ENCODE measurements at places on chromosomes 13 and 19. TPM values are rescaled to one million over a fixed set of nuclear protein-coding genes. Genes with fewer than 3 reads are reported as not detected.

DNA sequence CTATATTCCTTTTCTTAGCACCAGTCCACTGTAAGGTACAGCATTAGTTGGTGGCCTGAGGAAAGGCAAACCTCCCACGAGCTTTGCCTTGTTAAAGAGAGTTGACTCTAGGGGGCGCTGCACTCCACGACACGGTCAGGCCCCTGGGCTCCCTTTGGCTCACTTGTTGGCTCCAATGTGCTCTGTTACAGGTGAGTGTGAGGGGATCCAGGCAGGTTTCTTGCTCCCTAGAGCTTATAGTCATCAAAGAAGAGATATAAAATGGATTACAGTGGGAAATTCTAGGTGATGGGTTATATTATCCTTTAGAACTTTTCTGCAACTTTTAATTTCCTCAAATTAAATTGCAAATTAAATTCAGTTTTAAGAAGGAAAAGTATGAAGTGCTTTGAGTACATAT is 3.7 kb downstream of the WDR87 start:
- peak; percentile 89 for DNase-seq

DNA sequence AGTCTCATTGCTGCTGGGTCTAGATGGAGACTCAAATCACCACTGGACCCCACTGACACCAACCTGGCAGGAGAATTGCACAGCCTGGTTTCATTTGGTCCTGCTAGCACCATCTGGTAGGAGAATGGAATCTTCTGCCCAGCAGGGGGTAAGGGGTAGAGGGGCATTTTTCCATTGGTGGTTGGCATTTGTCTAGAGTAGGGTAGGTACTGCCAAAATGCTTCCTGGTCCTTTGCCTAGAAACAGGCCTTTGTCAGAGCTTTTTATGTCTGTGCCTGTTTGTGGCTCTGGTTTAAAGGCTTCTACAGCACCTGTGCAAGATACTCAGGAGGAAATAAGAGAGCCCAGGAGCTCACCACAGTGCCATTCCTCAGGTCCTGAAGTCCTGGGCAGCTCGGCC is 121.3 kb downstream of the KCTD12 start:
- DNase-seq: no peak

Gene DACT3
- total RNA-seq: 29.9 TPM

DNA sequence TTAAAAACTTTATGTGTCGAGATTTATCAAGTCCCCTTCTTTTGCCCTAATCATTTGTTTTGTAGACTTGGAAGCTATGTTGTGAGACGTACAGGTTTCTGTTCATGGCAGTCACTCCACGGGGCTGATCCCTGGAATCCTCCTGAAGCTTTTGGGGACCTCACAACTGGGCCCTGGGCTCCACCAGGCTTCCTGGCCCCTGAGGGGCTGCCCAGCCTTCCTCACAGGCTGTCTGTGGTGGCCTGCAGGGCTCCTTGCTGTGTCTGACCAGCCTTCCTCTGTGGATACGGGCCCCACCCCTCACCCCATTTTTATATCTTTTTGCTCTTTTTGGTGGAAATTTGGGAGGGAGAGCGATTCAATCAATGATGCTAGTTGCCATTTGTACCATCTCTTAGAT is 38.1 kb downstream of the CHST8 start:
- no peak for DNase-seq
